ENCODE measurements at places on chromosomes 12 and 14.

DNA sequence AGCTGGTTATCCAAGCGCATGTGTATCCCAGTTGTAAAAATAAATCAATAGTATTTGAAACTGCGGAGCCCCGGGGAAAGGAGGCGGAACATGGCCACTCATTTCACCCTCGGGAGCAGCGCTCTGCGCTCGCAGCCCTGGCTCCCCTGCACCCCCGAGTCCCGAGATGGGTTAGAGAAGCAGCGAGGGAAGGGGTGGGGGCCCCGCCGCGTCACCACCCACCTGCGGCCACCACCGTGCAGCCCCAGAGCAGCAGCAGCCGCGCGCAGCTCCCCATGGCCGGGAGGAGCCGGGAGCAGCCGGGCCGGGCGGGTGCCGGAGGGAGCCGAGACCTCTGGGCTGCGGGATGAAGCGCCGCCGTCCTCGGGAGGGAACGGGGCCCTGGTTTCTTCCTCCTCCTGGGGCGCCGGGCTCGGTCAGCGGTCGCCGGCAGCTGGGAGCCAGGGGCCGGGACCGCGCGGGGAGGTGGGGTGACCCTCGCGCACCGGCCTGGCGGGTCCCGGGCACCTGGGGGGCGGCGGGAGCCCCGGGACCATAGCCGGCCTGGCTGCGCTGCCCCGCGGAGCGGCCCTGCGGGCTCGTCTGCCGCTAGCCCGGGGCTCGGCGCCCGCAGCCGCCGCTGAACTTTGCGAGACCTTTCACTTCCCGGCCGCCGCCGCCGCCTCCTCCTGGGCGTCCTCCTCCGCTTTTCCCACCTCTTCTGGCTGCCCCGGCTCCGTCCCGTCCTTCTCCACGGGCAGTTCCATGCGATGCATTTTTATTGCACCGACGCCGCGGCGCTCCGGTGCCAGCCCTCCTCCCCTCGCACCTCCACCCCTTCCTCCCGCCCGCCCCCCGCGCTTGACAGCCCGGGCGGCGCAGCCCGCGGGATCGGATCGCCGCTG lies at the start of gene NTN4:
Gene NTN4 (minus strand): TSS at position 732 of the 884 bp plus-strand sequence. CDS start 455 bp downstream, at position 277.
- peak; percentile 20 for DNase-seq

DNA sequence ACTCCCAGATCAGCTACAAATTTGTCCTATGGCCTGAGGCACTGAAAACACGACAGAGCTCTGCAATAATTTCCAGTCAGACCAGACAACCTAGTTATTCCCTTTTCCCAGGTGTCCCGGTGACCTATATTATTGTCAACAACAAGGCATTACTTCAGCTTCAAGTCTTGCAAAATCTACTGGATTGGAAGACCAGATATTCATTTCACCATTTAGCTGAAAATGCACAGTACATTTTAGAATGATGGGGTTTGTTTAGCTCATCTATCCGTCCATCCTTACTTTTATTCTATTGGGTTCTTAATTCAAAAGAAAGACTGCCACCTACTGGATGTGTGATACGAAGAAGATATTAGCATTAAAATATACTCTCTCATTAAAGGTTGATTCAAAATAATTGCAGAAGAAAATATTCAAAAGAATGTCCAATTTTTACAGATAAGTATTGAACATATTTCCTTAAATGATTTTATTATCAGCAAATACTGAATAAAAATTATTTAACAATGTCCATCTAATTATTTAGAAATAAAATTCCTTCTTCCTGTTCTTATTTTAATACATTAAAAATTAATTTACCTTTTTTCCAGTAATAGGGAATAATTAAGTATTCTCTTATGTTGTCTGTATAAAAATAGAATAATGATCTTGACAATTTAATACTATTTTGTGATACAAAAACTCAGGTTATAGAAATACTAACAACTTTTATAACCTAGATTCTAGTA lies 244.9 kb upstream of the LRIG3 start:
- DNase-seq = no peak

DNA sequence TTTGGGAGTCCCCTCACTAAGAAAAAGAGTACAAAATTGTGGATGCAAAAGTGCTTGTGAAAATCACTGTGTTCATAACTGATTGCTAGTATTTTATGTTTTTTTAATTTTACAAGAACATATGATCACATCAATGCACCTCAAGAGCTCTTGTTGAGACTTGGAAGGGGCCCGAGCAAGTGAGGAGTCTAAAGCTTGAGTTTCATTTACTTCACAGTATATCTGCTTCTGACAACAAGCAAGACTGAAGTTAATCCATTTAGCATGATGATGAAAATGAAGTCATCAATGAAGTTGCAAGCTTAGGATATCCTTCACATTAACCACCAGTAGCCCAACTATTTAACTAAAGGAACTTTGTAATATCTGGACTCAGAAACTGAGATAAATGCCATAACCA lies 182.5 kb upstream of the DIO2 start:
- no peak for DNase-seq

DNA sequence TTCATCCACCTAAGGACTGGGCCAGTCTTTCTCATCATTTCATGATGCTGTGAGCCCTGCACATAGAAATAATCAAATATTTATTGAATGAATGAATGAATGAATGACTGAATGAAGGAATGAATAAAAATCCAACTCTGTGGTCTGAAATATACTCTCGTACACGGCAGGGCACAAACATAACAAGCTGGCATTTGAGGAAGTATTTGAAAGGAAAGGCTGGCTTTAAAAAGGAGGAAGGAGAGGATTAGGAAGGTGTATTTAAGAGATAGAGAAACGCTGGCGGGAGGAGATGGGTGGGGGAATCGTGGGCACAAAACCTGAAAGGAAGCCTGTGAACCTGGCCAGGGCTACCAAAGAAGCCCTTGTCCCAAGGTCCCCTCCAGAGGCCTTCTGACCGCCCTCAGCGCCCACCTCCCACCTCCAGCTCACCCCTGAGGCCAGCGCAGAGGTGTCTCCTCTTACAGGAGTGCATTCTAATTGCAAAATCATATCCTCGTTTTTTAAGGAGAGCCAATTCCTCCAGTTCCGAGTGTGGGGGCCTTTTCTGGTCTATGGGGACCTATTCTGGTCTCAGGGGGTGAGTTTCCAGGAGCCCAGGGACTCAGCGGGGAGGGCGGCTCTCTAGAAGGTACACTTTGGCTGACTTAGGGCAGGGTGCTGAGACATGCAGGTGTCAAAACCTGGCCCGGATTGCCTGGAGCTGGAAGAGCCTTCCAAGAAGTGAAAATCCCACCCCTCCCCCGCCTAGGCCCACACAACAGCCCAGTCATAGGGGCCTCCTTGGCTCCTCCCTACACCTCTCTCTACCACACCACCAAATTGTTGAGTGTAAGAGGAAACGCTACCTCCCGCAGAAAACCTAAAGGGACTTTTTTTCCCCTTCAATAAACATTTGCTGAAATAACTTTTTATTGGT lies 8.7 kb upstream of the JDP2 start:
- DNase-seq = peak; percentile 15

DNA sequence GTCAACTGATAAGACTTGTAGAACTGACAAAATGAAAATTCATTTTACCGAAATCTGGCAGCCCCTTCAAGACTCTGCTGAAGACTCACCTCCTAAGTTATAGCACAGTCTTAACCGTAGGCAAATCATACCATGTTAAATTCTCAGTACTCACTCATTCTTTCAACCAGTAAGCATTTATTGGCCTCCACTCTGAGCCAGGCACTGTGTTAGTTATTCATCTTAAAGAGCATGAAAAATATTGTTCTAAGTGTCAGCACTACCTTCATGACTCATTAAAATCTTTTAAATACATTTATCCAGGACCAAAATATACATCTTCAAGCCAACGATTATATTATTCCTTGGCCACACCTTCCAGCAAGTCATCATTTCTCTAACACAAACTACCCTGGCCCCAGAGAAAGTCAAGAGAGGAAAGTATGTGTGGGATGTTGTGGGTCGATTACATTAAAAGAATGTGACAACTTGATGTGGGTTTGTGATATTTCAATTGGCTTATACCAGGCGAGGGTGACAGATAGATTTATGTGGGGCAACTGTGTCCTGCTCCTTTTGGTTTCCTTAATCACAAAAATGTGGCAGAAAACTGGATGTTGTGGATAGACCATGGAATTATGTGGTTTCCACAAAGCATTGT lies 55.0 kb downstream of the TMEM30B start:
- DNase-seq = no peak

GRCh38 chr14:59028476-59029202 lies 159.8 kb upstream of the DAAM1 start:
- peak; percentile 8 for DNase-seq

GRCh38 chr14:75784314-75784686 lies 123.3 kb downstream of the TTLL5 start:
- DNase-seq = no peak

DNA sequence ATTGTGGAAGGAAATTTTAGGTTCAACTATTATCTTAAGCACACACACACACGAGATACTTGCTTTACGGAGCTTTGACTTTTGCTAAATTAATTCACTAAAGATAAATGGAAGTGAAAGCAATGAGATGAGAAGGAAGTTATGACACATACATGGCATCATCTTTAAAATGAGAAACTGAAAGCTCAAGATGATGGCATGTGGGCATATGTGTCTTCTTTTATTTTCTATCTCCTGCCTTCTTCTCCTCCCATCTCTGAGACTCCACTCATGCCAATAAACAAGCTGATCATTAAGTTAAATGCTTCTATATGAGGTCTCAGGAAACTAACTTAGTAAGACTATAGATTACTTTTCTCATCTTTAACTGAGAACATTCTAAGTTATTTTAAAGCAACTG lies 216.7 kb downstream of the MED13L start:
- DNase-seq = peak; percentile 41

DNA sequence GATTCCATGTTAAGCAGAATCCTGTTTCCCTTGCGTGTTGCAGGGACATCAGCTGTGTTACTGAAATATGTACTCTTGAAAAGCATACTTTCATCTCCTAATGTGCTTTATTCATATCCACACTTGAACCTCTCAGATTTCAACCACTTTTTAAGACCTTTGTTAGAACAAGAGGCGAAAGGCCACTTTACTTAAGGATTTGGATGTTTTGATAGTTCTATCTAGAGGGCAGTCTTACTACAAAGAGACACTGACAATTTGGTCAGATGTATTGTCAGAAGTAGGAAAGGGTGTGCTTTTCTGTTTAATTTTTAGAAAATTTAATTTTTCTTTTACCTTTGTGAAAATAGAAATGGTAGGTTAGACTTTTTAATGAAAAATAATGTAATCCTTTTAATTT lies 267.9 kb downstream of the TMTC2 start:
- DNase-seq = no peak

DNA sequence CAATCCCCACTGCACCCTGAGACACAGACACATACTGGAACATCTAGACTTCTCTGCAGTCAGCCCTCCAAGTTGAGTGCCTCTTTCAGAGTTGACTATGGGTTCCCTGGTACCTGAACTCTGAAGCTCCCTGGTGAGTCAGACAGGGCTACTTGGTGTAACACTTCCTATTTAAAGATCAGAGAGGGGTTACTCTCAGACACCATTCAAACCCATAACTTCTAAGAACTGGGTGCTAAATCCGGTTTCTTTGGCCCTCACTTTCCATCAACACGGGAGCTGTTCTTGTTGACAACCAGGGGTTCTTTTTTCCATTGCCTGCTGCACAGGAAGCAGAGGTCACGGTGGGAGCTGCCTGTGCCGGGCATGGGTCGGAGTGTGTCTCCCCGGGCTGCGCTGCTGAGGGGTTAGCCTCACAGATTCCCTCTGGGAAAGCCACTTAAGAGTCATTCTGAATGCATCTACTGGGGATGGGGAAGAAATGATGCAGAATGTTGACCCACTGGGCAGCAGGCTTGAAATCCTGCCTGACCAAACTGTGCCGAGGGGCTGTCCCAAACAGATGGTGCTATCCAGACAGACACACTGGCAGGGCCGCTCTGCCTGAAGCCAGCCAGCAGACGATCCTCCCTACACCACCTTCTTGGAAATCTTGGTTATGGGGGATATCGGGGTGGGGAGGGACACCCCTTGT lies 74.1 kb downstream of the PITPNM2 start:
- DNase-seq = peak; percentile 53

- DNase-seq = no peak
Measured at GRCh38 chr12:70962226-70962794, 41.8 kb upstream of the PTPRR start.

DNA sequence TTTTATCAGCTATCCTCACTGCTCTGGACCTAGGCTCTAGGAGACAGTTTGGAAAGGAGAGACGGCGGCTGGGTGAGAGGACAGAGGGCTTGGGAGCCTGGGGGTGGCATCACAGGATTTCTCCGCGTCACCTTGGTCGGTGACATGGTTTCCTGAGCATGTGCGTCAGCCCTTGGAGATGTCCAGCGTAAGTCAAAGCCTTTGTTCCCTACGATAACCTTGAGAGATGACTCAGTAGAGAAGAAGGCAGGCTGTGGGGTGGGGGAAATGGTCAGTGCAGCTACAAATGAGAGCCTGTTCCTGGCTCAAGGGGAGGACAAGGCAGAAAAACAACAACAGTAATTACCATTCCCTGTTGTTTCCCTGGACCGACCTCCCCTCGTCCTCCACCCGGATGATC lies 90.2 kb upstream of the TBX3 start:
- no peak for DNase-seq

DNA sequence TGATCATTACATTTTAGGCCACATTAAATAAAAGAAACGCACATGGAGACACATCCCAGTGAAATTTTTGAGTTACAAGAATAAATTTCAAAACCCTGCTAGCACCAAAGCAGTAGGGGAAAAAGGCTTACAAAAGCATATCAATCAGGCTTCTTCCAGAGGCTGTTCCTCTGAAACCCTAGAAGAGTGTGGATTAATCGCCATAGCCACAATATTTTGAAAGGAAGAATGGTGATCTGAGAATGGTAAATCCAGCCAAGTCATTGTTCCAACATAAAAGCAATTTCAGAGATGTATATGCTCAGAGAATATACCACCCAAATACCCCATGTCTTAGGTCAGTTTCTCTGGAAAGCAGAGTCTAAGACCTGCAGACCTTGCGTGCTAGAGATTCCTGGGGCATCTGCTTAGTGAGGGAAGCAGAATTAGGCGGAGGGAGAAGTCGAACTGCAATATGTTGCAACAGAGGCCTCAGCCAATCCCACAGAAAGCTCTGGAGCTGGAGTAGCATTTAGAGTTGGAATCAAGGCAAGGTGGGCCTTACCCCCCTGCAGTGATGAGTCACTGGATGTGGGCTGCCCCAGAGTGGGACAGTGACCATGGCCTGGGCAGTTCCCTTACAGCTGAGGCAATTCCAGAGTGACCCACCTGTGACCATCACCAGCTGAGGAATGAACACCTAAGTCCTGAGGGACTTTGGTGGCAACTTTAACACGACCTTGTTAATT lies 125.2 kb downstream of the NTF3 start:
- no peak for DNase-seq

- no peak for DNase-seq
Measured at GRCh38 chr14:88533064-88533602, 21.7 kb downstream of the PTPN21 start.

GRCh38 chr14:54489318-54489683 lies 521 bp upstream of the GMFB start:
- DNase-seq = no peak

DNA sequence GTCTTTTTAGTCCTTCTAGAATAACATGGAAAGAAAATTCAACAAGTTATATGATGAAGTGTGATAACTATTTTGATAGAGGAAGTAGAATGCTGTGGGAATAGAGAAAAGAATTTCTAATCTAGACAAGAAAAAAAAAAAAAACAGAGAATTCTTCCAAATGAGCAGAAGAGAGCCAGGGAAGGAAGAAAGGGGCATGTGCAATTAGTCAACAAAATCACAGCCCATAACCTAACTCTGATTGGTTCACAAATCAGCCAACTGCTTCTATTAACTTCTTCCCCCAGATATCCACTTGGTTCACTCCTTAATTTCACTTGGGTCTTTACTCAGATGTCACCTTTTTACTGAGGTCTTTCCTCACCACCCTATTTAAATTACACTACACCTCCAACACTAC lies 69.5 kb downstream of the BTG1 start:
- no peak for DNase-seq

GRCh38 chr14:42173206-42173605 lies 566.5 kb downstream of the LRFN5 start:
- no peak for DNase-seq
